Lung (tissue), 17 donors: ENCODE measurements at places on chromosomes 11 and 22. TPM values are rescaled to one million over a fixed set of nuclear protein-coding genes. Genes with fewer than 3 reads are reported as not detected.

DUSP18 gene
- total RNA-seq, result 27.1 TPM

NCAPD3 gene
- total RNA-seq, result 23.5 TPM

ALG12 gene
- 33.9 TPM for total RNA-seq

CD3D gene
- 9.3 TPM for total RNA-seq

TUBA8 gene
- total RNA-seq, result 2.1 TPM

SLC22A9 gene
- total RNA-seq, result not detected

PHOX2A gene
- total RNA-seq, result not detected

ARFGAP3 gene
- 42.9 TPM for total RNA-seq

HDHD5 gene
- 35.8 TPM for total RNA-seq

ACRV1 gene
- not detected for total RNA-seq

NXPE1 gene
- not detected for total RNA-seq

MRGPRE gene
- total RNA-seq, result 0.18 TPM

SYNGR1 gene
- total RNA-seq, result 4.9 TPM

DNA sequence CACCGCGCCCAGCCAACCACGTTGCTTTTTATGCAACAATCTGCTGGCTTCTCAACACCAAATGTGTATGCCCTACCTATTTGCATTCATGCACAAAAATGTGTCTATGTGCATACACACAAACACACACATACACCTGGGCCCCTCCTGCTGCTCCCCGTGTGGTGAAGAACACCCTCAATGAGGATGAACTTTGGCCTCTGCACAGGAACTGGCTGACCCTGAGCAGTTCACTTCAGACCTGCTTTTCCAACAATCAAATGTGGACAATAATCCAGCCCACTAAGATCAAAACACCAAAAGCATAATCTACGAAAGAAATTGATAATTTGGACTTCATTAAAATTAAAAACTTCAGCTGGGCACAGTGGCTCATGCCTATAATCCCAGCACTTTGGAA lies 25.3 kb upstream of the SLC35C1 start:
- no peak overlapping the region for H3K4me3 ChIP-seq
- no peaks in the 10 kb centered on the region for H3K36me3 ChIP-seq
- peaks cover 2% of the 10 kb centered on the region for H3K27me3 ChIP-seq
- no peaks in the 10 kb centered on the region for H3K4me1 ChIP-seq
- no peak for DNase-seq

DNA sequence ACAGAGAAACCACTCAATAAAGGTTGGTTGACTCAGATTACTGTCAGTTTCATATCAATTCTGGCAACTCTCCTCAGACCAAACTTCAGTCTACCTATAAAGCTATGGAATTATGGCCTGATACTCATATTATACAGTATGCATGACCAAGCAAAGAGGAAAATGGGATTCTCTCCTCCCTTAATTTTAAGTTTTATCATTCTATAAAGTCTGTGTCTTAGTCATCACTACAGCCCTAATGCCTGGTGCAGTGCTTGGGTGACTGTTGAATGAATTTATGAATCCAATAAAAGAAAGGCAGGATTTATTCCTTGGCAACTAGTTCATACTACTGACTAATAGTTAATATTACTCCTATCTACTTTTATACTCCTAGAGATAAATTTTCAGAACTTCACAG lies 37.6 kb upstream of the GRAMD1B start:
- no peak for DNase-seq
- H3K27ac ChIP-seq, result no peak overlapping the region
- H3K27me3 ChIP-seq, result no peaks in the 10 kb centered on the region
- H3K4me1 ChIP-seq, result no peaks in the 10 kb centered on the region
- H3K36me3 ChIP-seq, result no peaks in the 10 kb centered on the region

GRCh38 chr11:65992056-65992455 lies 9.9 kb downstream of the EIF1AD start:
- DNase-seq, result no peak
- no peak overlapping the region for H3K27ac ChIP-seq
- no peak overlapping the region for H3K4me3 ChIP-seq
- no peaks in the 10 kb centered on the region for H3K36me3 ChIP-seq
- no peaks in the 10 kb centered on the region for H3K4me1 ChIP-seq
- H3K27me3 ChIP-seq, result no peaks in the 10 kb centered on the region

- H3K4me1 ChIP-seq, result no peaks in the 10 kb centered on the region
- H3K36me3 ChIP-seq, result no peaks in the 10 kb centered on the region
- DNase-seq, result no peak
- H3K27ac ChIP-seq, result no peak overlapping the region
Observed at GRCh38 chr11:92790926-92791616, 178.4 kb upstream of the MTNR1B start.

- no peaks in the 10 kb centered on the region for H3K36me3 ChIP-seq
- no peak within 1 kb of the TSS for H3K4me3 ChIP-seq
- H3K27me3 ChIP-seq, result peaks cover 4% of the 10 kb centered on the region
- DNase-seq, result peak; percentile 68
- H3K27ac ChIP-seq, result no peak within 1 kb of the TSS
Observed at GRCh38 chr22:43343262-43343669, at the start of gene SCUBE1. TSS of gene SCUBE1 (minus strand) at chr22:43343372. CDS start at chr22:43343261, 111 bp downstream.

GRCh38 chr11:17463546-17464174 lies 13.0 kb downstream of the ABCC8 start:
- H3K4me3 ChIP-seq, result no peak overlapping the region
- H3K4me1 ChIP-seq, result no peaks in the 10 kb centered on the region
- no peaks in the 10 kb centered on the region for H3K36me3 ChIP-seq

DNA sequence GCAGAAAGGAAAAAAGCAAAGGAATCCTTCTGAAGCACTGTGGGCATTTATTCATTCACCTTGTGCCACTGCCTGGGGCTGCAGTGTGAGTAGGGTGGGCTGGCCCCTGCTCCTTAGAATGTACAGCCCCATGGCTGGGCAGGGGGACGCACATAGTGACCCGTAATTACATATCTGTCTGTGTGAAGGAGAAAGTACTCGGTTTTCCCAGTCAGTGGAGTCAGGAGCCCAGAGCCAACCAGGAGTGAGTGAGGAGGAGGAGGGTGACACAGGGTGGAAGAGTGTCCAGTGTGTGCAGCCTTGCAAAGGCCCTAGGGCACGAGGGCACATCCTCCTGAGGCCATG lies 91.9 kb downstream of the CDKN1C start:
- no peaks in the 10 kb centered on the region for H3K27me3 ChIP-seq
- DNase-seq, result no peak
- H3K4me3 ChIP-seq, result no peak overlapping the region
- peaks cover 4% of the 10 kb centered on the region for H3K4me1 ChIP-seq

- no peak overlapping the region for H3K27ac ChIP-seq
- H3K4me1 ChIP-seq, result no peaks in the 10 kb centered on the region
- no peak for DNase-seq
- H3K36me3 ChIP-seq, result peaks cover 3% of the 10 kb centered on the region
- H3K27me3 ChIP-seq, result no peaks in the 10 kb centered on the region
- no peak overlapping the region for H3K4me3 ChIP-seq
Observed at GRCh38 chr11:130243816-130244215, 70.9 kb downstream of the ZBTB44 start.

- no peaks in the 10 kb centered on the region for H3K4me1 ChIP-seq
- H3K4me3 ChIP-seq, result no peak overlapping the region
- DNase-seq, result peak; percentile 84
- H3K27me3 ChIP-seq, result no peaks in the 10 kb centered on the region
Observed at GRCh38 chr11:15258433-15259165, 143.9 kb downstream of the INSC start.

GRCh38 chr22:44214187-44214586 lies 33.5 kb downstream of the PARVG start:
- H3K4me3 ChIP-seq, result no peak overlapping the region
- H3K36me3 ChIP-seq, result no peaks in the 10 kb centered on the region
- H3K27ac ChIP-seq, result no peak overlapping the region
- no peak for DNase-seq

DNA sequence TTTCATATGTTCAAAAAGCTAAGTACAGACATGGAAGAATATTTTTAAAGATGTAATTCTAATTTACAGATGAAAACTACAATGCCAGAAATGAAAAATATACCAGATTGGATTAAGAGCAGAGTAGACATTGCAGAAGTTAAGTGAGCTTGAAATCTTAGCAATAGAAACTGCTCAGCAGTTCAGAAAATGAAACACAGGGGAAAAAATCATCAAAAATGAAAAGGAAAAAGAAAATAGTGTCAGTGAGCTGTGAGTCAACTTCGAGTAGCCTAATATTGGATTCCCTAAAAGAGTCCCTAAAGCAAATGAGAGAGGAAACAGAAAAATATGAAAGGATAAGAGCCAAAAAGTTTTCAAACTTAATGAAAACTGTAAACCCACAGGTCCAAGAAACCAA lies 25.8 kb upstream of the IL10RA start:
- no peaks in the 10 kb centered on the region for H3K27me3 ChIP-seq
- H3K27ac ChIP-seq, result no peak overlapping the region
- H3K36me3 ChIP-seq, result no peaks in the 10 kb centered on the region

- peaks cover 20% of the 10 kb centered on the region for H3K4me1 ChIP-seq
- no peaks in the 10 kb centered on the region for H3K27me3 ChIP-seq
- DNase-seq, result no peak
- H3K27ac ChIP-seq, result no peak overlapping the region
- H3K4me3 ChIP-seq, result no peak overlapping the region
- H3K36me3 ChIP-seq, result no peaks in the 10 kb centered on the region
Observed at GRCh38 chr22:47091246-47091651, 328.8 kb downstream of the TBC1D22A start.

GRCh38 chr11:77882396-77882795 lies 61.5 kb downstream of the AAMDC start:
- H3K4me1 ChIP-seq, result no peaks in the 10 kb centered on the region
- DNase-seq, result no peak
- no peaks in the 10 kb centered on the region for H3K27me3 ChIP-seq
- peaks cover 39% of the 10 kb centered on the region for H3K36me3 ChIP-seq

- H3K27ac ChIP-seq, result no peak overlapping the region
- H3K4me1 ChIP-seq, result no peaks in the 10 kb centered on the region
- peaks cover 5% of the 10 kb centered on the region for H3K36me3 ChIP-seq
- H3K27me3 ChIP-seq, result no peaks in the 10 kb centered on the region
Observed at GRCh38 chr11:86438685-86439084, 64.0 kb downstream of the CCDC81 start.

GRCh38 chr11:117517097-117517496 lies 189.4 kb downstream of the CEP164 start:
- no peak overlapping the region for H3K27ac ChIP-seq
- no peaks in the 10 kb centered on the region for H3K36me3 ChIP-seq
- H3K27me3 ChIP-seq, result no peaks in the 10 kb centered on the region
- H3K4me3 ChIP-seq, result no peak overlapping the region
- no peak for DNase-seq
- no peaks in the 10 kb centered on the region for H3K4me1 ChIP-seq

DNA sequence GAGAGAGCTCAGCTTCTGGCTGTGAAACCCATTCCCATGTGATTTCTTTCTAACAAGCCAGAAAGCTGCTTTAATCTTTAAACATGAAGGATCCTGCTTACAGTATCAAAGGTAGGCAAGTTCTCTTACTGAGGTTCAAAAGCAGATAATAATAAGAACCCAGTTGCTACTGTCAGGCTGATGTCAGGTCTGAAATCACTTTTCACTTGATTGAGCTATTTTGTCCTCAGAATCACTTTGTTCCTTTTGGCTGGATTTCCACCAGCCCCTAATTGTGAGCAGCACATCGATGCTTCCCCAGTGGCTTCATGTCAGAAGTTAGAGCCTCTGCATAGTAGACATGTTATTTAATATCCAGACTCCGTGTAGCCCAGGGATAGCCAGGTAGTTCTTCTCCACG lies 55.8 kb upstream of the CEP295 start:
- no peaks in the 10 kb centered on the region for H3K4me1 ChIP-seq
- no peak overlapping the region for H3K27ac ChIP-seq

DNA sequence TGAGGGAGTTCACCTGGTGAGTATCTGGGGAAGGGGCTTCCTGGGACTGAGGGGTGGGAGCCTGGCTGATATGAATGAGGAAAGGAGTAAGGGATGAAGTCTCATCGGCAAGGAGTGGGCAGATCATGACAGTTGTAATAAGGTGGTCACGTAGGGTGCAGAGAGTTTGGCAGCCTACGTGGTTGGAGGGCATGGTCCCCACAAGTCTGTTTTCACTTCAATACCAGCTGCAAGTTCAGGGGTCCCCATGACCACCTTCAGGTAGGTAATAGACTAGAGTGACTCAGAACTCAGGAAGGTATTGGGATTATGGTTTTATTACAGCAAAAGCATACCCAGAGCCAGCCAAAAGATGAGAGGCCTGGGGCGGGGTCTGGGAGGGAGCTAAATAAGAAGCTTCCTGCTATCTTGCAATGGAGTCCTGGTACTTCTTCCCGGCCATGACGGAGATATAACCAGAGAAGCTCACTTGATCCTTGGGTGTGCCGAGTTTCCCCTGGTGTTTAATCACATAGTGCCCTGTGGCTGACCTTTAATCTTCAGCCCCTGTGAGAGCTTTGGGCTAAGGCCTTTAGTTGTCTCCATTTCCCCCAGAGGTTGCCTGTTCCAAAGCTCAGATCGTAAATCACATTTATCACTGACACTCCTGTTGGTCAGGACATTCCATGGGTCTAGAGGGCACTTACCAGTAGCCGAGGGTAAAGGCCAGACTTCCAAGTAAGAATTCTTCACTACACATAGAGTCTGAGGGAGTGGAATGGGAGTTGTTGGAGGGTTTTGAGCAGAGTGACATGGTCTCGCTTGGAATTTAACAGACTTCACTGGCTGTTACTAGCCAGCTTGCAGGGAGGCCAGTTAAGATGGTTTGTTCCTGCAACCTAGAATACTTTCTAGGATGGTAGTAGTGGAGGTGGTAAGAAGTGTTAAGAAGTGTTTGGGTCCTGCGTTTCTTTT lies 9.1 kb downstream of the SLC3A2 start:
- H3K4me1 ChIP-seq, result no peaks in the 10 kb centered on the region
- no peak for DNase-seq
- no peak overlapping the region for H3K4me3 ChIP-seq

GRCh38 chr11:61994981-61995380 lies 27.5 kb upstream of the FTH1 start:
- H3K4me1 ChIP-seq, result no peaks in the 10 kb centered on the region
- H3K27ac ChIP-seq, result no peak overlapping the region
- DNase-seq, result no peak
- H3K36me3 ChIP-seq, result no peaks in the 10 kb centered on the region
- H3K4me3 ChIP-seq, result no peak overlapping the region
- H3K27me3 ChIP-seq, result no peaks in the 10 kb centered on the region

- no peaks in the 10 kb centered on the region for H3K36me3 ChIP-seq
- no peaks in the 10 kb centered on the region for H3K4me1 ChIP-seq
- no peak for DNase-seq
- no peak overlapping the region for H3K4me3 ChIP-seq
- H3K27ac ChIP-seq, result no peak overlapping the region
- H3K27me3 ChIP-seq, result no peaks in the 10 kb centered on the region
Observed at GRCh38 chr11:61338783-61339489, 5.9 kb downstream of the TKFC start.

DNA sequence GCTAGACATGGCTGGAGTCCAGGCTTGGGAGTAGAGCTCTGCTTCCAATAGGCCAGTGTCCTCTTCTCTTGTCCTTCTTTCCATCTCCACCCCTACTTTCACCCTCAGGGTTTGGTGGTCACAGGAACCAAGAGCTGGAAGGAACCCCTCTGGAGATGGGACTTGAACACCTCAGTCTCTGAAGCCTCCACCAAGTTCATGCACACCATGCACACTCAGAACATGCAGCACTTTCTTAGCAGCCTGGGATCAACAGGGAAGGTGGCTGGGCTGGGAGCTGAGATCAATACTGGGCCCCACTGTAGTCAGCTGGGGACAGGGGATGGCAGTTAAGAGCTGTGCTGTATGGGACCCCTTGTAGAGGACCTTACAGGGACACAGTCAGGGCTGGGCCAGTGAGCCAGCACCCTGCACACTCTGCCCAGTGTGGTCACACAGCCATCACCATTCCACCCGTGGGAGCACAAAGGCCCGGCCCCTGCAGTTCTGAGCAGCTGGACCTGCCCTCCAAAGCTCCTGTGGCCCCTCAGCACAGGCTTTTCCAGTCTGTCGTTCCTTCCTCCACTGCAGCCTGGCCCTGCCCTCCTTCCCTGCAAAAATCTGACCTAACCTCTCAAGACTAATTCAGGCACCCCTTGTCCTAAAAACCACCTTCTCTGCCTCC lies 47.7 kb downstream of the GAB4 start:
- H3K36me3 ChIP-seq, result no peaks in the 10 kb centered on the region
- no peaks in the 10 kb centered on the region for H3K4me1 ChIP-seq
- no peak for DNase-seq
- no peak overlapping the region for H3K4me3 ChIP-seq
- H3K27me3 ChIP-seq, result peaks cover 2% of the 10 kb centered on the region
- H3K27ac ChIP-seq, result no peak overlapping the region
